ENCODE measurements at places on chromosomes 2 and 18.

- no peak for DNase-seq
Measured at GRCh38 chr2:131006561-131006960, 86.7 kb downstream of the FAM168B start.

GRCh38 chr18:46939337-46939963 is 22.0 kb downstream of the KATNAL2 start:
- no peak for DNase-seq

DNA sequence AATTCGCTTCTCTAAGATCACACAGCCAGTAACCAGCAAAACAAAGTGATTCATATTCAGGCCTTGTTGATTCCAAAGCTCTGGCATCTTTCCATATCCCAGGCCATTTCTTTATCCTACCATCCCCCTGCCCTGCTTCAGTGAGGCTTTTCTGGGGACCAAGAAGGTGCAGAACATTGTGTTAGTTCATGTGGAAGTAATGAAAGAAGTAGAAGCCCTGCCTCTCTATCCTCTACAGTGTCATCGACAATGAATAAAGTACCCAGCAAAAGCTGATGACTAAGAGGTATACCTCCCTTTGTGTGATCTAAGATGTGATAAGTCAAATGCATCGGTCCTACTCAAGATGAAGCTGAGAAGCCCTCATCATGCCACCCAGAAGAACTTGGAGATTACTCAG is 383.2 kb downstream of the BCL11A start:
- DNase-seq: no peak

DNA sequence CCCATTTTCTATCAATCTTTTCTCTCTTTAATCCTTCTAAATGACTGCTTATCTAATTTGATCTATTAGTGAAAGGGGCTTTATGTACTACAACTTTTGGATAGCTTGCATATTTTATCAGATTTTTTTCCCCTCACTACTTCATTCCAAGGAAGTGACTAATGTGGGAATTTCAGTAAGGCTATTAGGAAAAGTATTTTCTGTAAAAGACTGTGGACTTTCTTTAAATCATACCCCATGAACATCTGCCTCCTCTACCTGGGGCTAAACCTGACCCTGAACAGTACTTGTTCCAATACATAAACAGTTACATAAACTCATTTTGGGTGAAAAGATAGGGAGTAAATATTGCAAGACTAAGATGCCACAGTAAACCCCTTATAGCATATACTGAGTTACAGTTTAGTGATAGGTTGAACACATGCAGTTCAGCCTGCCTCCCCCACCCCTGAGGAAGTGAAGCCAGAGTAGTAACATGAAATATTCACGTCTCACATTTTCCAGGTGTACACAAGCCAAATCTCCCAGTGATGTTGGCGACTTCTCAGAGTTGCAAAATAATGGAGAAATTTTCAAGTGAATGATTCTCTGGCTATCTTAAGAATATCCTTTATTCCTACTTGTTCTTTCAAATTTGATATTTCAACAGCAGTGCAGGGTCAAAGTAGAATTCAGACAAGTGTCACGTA is 590.9 kb upstream of the ZEB2 start:
- DNase-seq: no peak

- no peak for DNase-seq
Measured at GRCh38 chr2:17515652-17516051, 2.6 kb downstream of the RAD51AP2 start.

DNA sequence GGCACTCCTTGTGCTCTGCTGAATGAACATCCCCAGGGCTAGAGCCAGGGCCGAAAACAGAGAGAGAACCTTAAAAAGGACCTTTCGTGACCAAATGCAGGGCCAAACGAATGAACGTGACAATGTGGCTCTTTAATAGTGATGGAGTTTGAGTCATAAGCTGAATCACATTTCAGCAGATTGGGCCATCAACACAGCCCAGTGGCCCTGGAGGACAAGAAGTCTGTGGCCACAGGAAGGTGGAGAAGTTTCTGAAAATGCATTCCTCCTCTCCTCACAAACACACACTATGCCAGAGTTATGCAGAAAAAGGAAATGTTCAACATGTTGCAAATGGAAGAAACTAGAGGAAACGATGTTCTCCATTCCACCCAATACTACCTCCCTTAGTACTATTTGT is 415.8 kb downstream of the HRH4 start:
- DNase-seq: no peak

- DNase-seq: no peak
Measured at GRCh38 chr2:144102386-144102785, 417.5 kb downstream of the ZEB2 start.

DNA sequence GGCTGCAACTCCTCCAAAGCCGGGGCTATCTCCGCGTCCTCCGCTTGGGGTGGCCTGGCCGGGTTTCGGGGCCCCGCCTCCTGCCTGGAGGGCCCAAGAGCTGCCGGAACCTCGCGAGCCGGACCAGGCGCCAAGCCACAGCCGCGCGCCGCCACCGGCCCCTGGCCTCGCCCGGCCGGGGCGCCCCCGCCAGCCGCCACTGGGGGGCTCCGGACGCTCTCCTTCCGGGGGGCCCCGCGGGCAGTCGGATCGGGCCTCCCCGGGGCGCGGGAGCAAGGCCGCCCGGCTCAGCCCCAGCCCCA is 17.4 kb upstream of the HAAO start:
- peak; percentile 87 for DNase-seq

Measured in type B pancreatic cell (in vitro differentiated cells).